ENCODE measurements at places on chromosomes 3 and 15.

GRCh38 chr3:64316971-64317370 is 91.7 kb upstream of the PRICKLE2 start:
- no peak for DNase-seq

DNA sequence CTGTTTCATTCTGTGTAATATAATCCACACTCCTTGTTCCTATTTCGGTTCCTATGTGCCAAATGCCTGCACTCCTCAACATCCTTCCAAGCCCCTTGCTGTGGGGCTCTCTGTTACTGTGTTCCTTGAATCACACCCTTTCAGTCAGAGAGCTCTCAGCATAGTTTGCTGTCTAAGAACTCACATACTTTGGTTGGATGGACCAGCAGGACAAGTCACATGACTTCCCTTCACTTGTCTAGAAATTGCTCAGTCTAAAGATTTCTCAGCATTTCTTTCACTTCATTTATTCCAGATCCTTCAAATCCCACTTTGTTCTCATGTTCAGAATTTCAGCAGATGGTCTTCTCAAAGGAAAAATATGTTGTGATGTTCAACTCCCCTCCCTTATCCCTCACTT is 203.5 kb upstream of the PFN2 start:
- no peak for DNase-seq

GRCh38 chr15:94682171-94682570 is 450.8 kb downstream of the MCTP2 start:
- no peak for DNase-seq

DNA sequence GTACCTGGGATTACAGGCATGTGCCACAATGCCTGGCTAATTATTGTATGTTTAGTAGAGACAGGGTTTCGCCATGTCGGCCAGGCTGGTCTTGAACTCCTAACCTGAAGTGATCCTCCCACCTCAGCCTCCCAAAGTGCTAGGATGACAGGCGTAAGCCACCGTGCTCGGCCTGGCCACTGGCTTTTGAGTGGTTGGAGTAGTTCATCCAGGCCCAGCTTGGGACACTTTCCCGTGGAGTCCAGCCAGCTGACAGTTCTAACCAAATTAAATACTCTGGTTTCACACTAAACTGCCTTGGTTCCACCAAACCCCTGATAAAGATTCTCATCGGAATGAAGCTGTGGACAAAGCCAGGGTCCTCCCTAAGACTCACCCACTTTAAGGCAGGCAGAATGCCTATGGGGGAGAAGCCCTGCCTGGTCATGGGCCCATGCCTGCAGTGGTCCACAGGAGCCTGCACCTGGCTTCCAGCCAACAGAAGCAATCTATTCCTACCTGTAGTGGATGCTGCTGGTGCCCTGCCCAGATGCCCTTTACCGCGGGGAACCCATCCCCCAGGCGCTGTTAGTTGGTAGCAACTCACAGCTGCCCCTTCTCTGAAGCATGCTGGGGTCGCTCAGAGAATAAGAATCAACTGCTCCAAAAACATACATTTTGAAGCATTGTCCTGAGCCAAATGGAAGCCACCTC is 5.2 kb upstream of the SLC28A1 start:
- no peak for DNase-seq

DNA sequence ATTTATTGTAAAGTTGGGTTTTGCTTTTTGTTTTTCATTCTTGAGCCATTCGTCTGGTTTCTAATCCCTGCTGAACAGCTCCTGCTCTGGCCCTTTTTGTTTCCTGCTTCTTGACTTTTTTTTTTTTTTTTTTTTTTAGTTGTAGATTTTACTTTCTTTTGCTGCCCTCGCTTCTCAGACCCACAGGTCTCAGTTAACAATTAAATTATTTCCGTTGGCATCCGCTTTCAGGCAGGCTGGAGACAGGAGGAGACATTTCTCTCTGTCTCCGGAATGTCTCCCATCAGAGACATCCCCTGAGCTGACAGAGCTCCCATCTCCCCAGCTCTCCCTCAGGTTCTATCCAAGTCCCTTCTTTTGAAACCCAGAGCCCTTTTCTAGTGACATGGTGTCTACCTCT is 68.6 kb downstream of the SLC6A6 start:
- DNase-seq, result no peak

DNA sequence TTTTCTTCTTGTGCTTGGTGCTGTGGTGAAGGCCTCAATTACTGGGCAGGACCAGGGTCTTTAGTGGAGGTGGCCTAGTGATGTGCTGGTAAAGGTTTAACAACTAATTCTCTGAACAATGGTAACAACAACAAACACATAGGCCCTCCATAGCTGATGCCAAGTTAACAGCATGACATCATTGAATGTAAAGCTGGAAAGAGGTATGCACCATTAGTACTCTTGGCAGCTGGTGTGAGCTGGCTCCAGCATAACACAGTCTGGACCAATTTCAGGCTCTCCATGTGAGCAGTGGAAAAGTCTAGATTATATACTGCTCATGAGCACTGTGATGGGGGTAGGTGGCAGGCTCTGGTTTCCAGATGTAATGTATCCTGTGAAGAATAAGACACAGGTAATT is 61.8 kb downstream of the SLC7A14 start:
- DNase-seq, result peak; percentile 27

GRCh38 chr3:194197396-194197960 is 61.5 kb downstream of the HES1 start:
- DNase-seq, result no peak

GRCh38 chr3:14716591-14716990 is 41.6 kb downstream of the C3orf20 start:
- no peak for DNase-seq

DNA sequence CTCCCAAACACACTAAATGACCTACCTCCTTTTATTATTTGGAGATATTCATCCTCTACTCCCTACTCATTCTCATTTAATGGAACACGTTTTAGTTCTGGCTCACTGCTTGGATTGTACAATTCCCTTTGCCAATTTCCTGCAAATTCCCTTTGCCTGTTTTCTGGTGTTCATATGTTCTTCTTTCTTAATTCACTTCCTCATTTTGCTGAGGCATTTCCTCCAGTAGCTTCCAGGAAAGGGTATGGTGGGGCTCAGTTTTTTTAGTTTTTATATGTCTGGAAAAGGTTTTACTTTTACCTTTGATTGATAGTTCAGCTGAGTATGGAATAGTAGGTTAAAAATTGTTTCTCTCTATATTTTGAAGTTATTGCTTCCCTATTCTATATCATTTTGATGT is 143.6 kb upstream of the GOLIM4 start:
- DNase-seq, result no peak

DNA sequence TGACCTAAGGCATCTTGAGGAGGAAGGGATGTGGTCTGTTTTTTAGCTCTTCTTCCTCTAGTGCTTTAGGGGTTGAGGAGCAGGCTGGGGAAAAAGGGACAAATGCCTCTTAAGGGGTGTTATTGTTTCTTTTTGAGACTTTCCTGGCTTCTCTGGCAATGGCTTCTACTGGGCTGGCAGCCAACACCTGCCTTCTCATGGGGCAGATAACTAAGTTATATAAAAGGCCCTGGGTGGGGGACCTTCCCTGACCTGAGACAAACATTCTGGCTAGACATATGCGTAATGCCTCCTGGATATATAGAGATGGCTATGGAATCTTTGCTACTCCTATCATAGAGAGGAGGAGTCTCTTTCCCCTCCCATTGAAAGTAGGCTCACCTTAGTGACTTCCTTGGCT is 179.2 kb upstream of the PROK2 start:
- DNase-seq, result peak; percentile 8

- DNase-seq, result no peak
These were observed 6.2 kb upstream of the IGSF10 start for GRCh38 chr3:151467069-151467468.

DNA sequence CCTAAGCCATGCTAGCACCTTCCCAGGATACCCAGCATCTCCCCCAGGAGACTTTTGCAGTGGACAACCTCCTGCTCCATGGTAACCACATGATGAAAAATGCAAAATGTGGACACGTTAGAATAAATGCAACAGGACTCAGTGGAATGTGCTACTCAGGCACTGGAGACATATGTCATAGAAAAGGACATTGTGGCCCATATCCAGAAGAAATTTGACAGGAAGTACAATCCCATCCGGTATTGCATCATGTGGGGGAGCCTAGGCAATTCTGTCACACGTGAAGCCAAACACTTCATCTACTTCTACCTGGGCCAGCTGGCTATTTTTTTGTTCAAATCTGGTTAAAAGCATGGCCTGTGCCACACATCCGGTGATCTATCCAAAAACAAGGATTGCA is 227.2 kb upstream of the GPR149 start:
- DNase-seq, result no peak

- no peak for DNase-seq
These were observed 688 bp downstream of the ZSCAN2 start for GRCh38 chr15:84601555-84601838.

GRCh38 chr3:108818404-108818803 is 4.2 kb upstream of the TRAT1 start:
- no peak for DNase-seq

GRCh38 chr3:72482589-72483321 is 365.5 kb downstream of the SHQ1 start:
- DNase-seq, result no peak

DNA sequence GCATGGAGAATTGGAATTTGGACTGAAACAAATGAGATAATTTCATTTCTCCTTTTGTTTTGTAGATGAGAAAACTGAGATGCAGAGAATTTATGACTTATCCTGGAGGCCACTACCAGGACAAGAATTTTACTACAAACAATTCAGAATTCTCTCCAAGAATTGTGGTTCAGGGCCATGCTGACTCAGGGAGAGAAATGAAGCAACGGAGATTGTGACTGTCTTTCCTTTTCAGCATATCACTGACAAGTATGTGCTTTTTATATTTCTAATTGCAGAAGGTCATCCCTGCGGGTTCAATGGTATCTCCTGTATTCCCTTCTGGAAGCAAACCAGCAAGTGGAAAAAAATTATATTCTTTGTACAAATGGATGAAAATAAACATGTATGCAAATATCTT is 170.8 kb upstream of the MITF start:
- DNase-seq, result no peak

DNA sequence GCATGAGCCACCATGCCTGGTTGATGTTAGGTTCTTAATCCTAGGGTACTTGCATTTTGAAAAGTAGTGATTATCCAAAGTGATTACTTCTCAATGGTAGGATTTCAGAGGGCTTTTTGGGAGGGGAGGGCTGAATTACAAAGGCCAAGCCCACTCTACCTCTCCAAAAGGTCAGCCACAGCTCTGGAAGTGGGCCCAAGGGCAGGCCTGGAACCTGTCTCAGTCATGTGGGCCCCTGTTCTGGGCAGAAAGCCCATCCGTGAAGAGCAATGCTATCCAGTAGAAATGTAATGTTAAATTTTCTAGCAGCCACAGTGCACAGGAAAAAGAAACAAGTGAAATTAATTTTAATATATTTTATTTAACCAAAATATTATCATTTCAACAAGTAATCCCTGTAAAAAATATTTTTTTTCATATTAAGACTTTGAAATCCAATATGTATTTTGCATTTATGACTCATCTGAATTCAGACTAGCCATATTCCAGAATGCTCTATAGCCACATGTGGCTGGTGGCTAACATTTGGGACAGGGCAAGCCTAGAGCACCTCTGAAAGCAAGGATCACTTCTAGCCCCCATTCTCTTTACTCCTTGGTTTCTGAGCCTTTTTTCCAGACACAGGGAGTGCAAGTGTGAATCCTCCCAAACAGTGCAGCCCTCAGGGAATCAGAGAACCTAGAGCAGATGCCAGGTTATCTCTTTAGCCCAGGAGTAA is 16.8 kb downstream of the RFT1 start:
- no peak for DNase-seq

DNA sequence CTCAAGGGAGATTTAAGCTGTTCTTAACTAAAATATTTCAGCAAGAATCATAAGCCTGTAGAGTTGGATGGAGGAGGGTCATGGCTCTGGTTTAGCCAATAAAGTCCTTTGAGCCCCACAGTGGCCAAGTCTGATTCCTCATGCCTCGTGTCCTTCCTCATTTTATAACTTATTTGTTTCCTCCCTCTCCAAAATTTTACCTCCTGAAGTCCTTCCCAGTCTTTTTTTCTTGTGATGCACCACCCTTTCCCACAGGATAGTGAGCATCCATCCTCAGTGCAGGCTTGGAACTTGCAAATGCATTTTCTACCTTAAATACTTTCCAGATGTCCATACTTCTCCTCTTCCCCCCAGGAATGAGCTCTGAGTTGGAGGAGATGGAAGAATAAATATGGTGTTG is 162.7 kb upstream of the AGTR1 start:
- DNase-seq, result no peak

- DNase-seq, result no peak
These were observed 50.7 kb downstream of the UMPS start for GRCh38 chr3:124780761-124781475.

GRCh38 chr3:142866841-142867631 is 21.8 kb downstream of the PCOLCE2 start:
- DNase-seq, result peak; percentile 60

GRCh38 chr3:177346878-177347277 is 149.6 kb upstream of the TBL1XR1 start:
- no peak for DNase-seq

DNA sequence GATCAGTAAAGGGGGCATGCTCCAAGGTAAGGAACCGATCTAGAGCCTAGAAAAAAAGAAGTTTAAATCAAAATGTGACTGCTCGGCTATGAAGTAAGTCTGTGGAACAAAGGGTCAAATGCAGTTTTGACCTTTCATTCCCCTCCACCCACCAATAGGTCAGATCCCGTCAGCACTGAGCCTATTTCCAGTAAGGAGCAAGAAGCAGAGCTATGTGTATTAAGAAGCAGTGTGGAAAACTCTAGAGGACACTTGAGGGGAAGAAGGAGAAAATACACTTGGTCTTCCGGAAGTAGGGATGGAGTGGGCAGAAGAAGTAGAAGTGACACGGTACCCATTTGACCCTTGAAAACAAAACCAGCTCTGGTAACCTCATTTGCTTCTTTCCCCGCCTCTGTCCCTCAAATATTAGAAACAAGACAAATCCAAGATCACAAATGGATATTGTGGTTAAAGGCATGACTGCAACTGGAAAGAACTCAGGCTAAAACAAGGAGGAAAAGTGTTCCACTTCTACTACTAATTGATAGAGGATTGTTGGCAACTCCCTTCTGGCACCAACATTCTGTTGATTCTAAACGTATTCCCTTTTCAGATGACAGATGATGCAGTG is 888.3 kb upstream of the NR2F2 start:
- no peak for DNase-seq

- DNase-seq, result no peak
These were observed 71.3 kb upstream of the WNT7A start for GRCh38 chr3:13951184-13951583.

DNA sequence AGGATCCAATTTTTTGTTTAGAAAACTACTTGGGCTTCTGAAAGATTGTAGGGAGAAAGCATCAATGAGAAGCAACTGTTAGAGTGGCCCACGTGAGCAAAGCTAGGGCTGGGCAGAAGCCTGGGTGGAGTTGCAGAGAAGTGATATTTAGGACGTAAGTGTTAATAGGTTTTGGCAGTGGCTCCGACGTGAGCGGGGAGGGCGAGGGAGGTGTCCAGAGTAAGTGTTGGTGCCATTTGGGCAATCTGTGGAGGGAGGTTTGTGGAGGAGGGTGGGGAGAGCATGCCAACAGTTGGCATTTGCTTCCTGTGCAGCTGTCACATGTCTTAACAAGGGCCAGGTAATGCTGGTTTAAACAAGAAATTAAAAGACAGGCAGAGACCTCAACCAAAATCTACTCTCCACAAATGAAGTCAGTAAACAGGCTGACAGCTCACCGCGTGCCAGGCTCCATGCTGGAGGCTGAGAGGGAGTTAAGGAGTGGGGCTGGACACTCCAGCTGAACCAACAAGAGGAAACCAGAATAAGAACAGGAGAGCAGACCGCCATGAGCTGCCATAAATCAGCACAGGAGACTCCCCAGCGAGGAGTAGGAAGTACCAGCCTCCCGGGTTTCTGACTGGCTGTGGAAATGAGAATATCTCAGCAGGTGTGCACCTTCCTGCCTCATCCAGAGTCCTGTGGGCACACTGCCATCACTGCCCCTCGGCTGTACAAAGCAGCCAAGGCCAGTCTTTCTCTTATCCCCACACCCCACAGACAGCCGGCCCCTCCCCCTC is 232.6 kb downstream of the ABHD5 start:
- DNase-seq, result peak; percentile 19

Measured in NCI-H1105 (cell line).